H9 (cell line): ENCODE measurements at places on chromosomes 7 and 10. TPM values are rescaled to one million over a fixed set of nuclear protein-coding genes. Genes with fewer than 3 reads are reported as not detected.

Gene ADAP1
- 6.2 and 6.8 TPM in 2 replicates for total RNA-seq

DNA sequence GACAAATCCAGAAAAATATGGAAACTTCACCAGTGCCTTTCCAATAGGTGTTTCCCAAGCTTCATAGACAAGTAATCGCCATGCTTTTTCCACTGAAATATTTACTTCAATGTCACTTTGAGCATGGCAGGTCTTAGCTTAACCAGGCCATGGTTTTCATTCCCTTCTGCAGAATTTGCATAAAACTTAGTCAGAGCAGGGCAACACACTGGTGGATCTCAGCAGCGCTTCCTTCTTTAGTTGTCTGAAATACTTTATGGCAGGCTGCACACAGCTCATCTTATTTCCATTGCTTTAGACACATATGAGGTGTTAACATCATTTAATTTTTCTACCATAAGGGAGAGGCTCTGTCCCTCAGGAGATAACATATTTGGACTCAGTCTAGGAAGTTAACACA lies 102.9 kb upstream of the AHR start:
- DNase-seq, result no peak
- no peak overlapping the region for H3K27ac ChIP-seq
- H3K4me1 ChIP-seq, result no peaks in the 10 kb centered on the region
- H3K27me3 ChIP-seq, result no peaks in the 10 kb centered on the region; the same call in 1 of the 2 replicates
- H3K4me3 ChIP-seq, result no peak overlapping the region

Gene PNLIPRP3
- not detected in 2 replicates for total RNA-seq

GRCh38 chr7:781936-782529 lies 50.2 kb upstream of the SUN1 start:
- no peaks in the 10 kb centered on the region for H3K27me3 ChIP-seq
- peaks cover 38% of the 10 kb centered on the region; the same call in 2 of the 3 replicates for H3K36me3 ChIP-seq
- no peak overlapping the region for H3K27ac ChIP-seq

DNA sequence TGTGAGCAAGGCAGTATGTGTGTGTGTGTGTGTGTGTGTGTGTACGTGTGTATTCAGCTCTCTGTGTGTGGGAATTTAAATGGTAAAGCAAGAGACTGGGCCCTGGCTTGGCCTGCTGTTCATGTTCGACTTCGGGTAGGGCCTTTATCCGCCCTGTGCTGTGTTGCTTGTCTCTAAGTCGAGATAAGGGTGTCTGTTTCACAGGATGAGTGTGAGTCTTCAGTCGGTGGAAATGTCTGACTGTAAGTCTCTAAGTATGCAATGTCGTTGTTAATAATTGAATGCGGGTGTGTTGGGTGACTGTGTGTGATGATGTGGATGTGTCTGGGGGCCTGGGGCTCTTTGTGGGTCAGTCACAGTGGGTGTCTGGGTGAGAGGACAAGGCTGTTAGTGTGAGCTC lies 34.8 kb downstream of the HIF1AN start:
- no peak overlapping the region for H3K4me3 ChIP-seq
- no peaks in the 10 kb centered on the region; the same call in 1 of the 2 replicates for H3K27me3 ChIP-seq
- H3K36me3 ChIP-seq, result no peaks in the 10 kb centered on the region
- H3K4me1 ChIP-seq, result no peaks in the 10 kb centered on the region; the same call in 1 of the 2 replicates
- DNase-seq, result peak; percentile 18

GRCh38 chr7:130160455-130160854 lies 44.8 kb downstream of the TMEM209 start:
- H3K27ac ChIP-seq, result no peak overlapping the region
- no peak overlapping the region for H3K4me3 ChIP-seq
- no peak for DNase-seq
- no peaks in the 10 kb centered on the region for H3K4me1 ChIP-seq
- no peaks in the 10 kb centered on the region for H3K27me3 ChIP-seq

DNA sequence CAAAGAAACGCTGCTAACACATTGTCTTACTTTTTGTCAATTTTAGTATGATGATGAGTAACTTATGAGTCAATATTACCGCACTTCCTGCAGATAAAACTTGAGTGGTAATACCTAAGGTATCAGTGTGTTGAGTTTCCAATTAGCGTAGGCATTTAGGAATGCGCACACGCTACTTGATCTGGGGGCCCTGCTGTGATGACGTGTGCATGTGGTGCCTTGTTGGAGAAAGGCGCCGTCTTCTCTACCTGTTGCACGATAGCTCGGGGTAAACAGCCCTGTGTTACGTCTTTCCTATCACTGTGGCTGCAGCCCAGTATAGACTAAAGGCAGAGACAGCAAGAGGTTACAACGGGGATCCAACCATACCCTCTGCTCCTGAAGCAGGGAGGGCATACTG lies 476.8 kb upstream of the ADARB2 start:
- no peaks in the 10 kb centered on the region for H3K4me1 ChIP-seq
- no peak overlapping the region for H3K4me3 ChIP-seq
- no peak overlapping the region for H3K27ac ChIP-seq
- no peaks in the 10 kb centered on the region for H3K36me3 ChIP-seq
- DNase-seq, result no peak

DNA sequence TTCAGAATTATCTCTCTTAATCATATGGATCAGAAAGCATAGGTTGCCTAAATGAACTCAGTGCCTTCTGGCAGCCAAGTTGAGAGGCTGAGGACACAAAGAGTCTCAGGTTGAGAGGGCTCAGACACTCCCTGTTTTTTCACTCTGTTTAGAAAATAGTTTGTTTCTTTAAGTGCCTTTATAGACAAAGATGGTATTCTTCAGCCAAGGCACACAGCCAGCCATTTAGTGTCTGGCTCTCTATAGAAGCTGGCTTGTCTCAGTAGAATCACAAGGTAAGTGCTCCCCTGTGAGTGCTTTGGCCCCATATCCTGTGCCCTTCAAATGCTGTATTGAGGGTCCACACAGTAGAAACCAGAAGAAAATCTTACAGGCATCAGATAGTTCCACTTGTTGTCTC lies 3.6 kb downstream of the GPR158 start:
- no peak overlapping the region for H3K27ac ChIP-seq
- peaks cover 8% of the 10 kb centered on the region; the same call in 1 of the 2 replicates for H3K27me3 ChIP-seq
- no peaks in the 10 kb centered on the region; the same call in 2 of the 3 replicates for H3K36me3 ChIP-seq
- DNase-seq, result no peak
- H3K4me3 ChIP-seq, result no peak overlapping the region
- H3K4me1 ChIP-seq, result no peaks in the 10 kb centered on the region

DNA sequence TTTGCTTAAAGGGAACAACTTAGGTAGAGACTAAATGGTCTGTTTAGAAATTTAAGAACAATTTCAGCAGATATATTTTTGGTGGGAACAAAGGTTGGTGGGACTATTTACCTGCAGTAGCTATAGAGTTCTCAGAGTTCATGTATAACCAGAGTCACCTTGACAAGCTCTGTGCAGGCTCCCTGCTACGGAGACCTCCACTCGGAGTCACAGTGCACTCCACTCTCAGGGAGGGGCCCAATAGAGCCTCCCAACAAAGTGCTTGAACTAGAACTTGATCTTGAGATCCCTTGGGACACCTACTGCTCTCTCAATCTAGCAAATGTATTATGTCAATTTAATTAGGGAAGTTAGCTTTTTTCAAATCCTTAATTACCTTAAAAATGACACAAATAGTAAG lies 2.3 kb downstream of the MYPN start:
- no peaks in the 10 kb centered on the region for H3K4me1 ChIP-seq
- H3K36me3 ChIP-seq, result no peaks in the 10 kb centered on the region
- H3K4me3 ChIP-seq, result no peak overlapping the region
- no peaks in the 10 kb centered on the region for H3K27me3 ChIP-seq
- DNase-seq, result no peak

Gene HSPA12A
- total RNA-seq, result 2.9 and 3.2 TPM in 2 replicates

Gene FXYD4
- total RNA-seq, result not detected in 2 replicates

Gene ZNF680
- total RNA-seq, result 19.3 and 21.3 TPM in 2 replicates

Gene RNF32
- total RNA-seq, result 0.83 and 0.90 TPM in 2 replicates

DNA sequence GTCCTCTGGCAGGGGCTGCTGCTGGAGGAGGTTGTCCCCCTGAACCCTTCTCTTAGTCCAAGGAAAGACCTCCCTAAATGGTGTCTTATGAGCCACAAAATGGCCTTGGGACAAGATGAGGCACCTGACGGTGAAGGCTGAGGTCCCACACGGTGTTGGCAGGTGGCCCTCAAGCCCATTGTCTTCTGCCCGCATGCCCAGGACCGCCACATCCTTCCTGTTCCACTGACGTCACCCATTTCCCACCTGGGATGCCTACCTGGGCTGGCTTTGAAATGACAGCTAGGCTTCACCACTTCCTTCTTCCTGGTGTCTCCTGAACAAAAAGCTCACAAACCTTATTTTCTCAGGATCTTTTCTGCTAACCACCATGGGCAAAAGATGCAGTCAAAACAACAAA lies 2.1 kb upstream of the DMBT1 start:
- H3K4me3 ChIP-seq, result no peak overlapping the region
- H3K27me3 ChIP-seq, result no peaks in the 10 kb centered on the region
- H3K36me3 ChIP-seq, result no peaks in the 10 kb centered on the region
- no peak for DNase-seq
- no peak overlapping the region for H3K27ac ChIP-seq

Gene BAIAP2L1
- total RNA-seq, result 25.9 and 29.9 TPM in 2 replicates
